CD8-positive, alpha-beta memory T cell (primary cell): ENCODE measurements at places on chromosomes 16 and 17. TPM values are rescaled to one million over a fixed set of nuclear protein-coding genes. Genes with fewer than 3 reads are reported as not detected.

- no peak overlapping the region for H3K27ac ChIP-seq
- no peaks in the 10 kb centered on the region for H3K27me3 ChIP-seq
- DNase-seq: no peak
- no peak overlapping the region for H3K4me3 ChIP-seq
- H3K36me3 ChIP-seq: no peaks in the 10 kb centered on the region
Observed at GRCh38 chr16:76614269-76614668, 337.1 kb downstream of the CNTNAP4 start.

- H3K27ac ChIP-seq: no peak overlapping the region
- peaks cover 5% of the 10 kb centered on the region for H3K36me3 ChIP-seq
- H3K4me1 ChIP-seq: no peaks in the 10 kb centered on the region
- no peaks in the 10 kb centered on the region for H3K27me3 ChIP-seq
Observed at GRCh38 chr16:68252383-68252782, 7.2 kb downstream of the PLA2G15 start.

- H3K36me3 ChIP-seq: no peaks in the 10 kb centered on the region
- DNase-seq: no peak
- no peaks in the 10 kb centered on the region for H3K27me3 ChIP-seq
- H3K27ac ChIP-seq: no peak overlapping the region
- no peaks in the 10 kb centered on the region for H3K4me1 ChIP-seq
- H3K4me3 ChIP-seq: no peak overlapping the region
Observed at GRCh38 chr17:62787366-62787765, 20.7 kb downstream of the MARCHF10 start.

GRCh38 chr16:85746460-85747215, 4.3 kb downstream of the C16orf74 start:
- H3K4me3 ChIP-seq: no peak overlapping the region
- no peak overlapping the region for H3K27ac ChIP-seq
- no peaks in the 10 kb centered on the region for H3K36me3 ChIP-seq
- DNase-seq: no peak
- no peaks in the 10 kb centered on the region for H3K4me1 ChIP-seq

DNA sequence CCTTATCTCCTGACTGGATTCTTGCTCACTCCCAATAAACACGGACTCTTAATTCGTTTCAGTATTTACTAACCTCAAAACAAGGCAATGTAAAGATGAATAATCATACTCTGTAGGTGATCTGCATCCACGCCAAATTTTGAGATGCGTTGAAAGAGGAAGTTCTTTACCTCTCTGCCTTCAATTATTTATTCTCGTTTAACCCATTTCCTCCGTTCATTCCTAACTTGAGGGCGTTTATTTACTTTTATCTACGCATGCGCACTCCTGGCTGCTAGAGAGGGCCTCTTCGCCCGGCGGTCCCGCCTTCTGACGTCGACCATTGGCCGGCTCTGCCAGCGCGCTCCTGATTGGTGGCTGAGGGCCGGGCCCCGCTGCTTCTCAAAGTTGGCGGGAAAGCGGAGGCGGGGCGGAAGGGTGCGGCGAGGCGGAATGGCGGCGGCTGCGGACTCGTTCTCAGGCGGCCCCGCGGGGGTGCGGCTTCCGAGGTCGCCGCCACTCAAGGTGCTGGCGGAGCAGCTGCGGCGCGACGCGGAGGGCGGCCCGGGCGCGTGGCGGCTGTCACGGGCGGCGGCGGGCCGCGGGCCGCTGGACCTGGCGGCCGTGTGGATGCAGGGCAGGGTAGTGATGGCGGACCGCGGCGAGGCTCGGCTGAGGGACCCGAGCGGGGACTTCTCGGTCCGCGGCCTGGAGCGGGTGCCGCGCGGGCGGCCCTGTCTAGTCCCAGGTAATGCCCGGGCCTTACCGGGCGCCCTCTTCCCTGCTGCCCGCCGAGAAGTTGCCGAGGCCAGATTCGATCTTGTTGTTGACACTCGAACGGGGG, at the start of gene RMI2:
Gene RMI2 (plus strand): TSS at position 420 of the 823 bp plus-strand sequence. CDS start 13 bp downstream, at position 433.
- no peak within 1 kb of the TSS for H3K27ac ChIP-seq
- peak within 1 kb of the TSS; percentile 76 for H3K4me3 ChIP-seq
- H3K27me3 ChIP-seq: no peaks in the 10 kb centered on the region
- H3K36me3 ChIP-seq: no peaks in the 10 kb centered on the region
- peak; percentile 93 for DNase-seq

- no peaks in the 10 kb centered on the region for H3K27me3 ChIP-seq
- H3K27ac ChIP-seq: no peak overlapping the region
- H3K4me1 ChIP-seq: no peaks in the 10 kb centered on the region
- no peak overlapping the region for H3K4me3 ChIP-seq
- H3K36me3 ChIP-seq: peaks cover 56% of the 10 kb centered on the region
Observed at GRCh38 chr17:77210331-77210730, 69.6 kb downstream of the SEC14L1 start.

DNA sequence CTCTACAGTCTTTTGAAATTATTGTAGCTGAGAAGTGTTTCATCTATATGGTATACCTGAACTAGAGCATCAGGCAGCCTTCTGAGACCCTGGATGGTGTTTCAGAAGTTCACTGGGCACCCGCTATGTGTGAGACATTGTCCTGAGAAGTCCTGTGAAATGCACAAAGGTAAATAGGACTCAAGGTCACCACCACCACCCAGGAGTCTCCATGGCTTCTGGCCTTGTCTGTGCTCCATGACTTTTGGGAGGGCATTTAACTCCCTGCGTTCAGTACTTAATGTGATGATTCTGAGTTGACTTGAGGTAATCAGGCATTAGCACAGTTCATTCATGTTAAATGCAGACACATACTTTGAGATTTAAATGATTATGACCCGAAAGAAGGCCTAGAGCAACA, 1.1 kb downstream of the MLYCD start:
- DNase-seq: no peak
- peak overlapping the region; percentile 62 for H3K4me3 ChIP-seq
- H3K27ac ChIP-seq: no peak overlapping the region
- H3K36me3 ChIP-seq: no peaks in the 10 kb centered on the region

DNA sequence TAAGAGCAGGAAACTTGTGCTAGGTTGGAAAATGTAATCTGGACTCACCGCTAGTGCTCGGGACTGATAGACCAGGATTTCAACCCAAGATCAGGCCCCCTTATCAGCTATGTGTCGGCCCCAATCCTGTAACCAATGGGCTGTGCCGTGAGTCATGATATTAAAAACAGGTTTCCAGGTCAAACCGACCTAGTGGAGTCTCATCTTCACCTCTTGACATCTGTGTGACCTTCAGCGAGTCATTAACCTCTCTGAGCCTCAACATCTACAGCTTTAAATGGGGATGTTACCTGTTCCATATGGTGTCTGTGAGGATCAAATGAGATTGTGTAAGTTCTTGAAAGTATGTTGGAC, 512 bp downstream of the PMM2 start:
- DNase-seq: no peak
- H3K36me3 ChIP-seq: peaks cover 12% of the 10 kb centered on the region
- peak overlapping the region; percentile 87 for H3K27ac ChIP-seq
- peak overlapping the region; percentile 90 for H3K4me3 ChIP-seq
- no peaks in the 10 kb centered on the region for H3K27me3 ChIP-seq

DNA sequence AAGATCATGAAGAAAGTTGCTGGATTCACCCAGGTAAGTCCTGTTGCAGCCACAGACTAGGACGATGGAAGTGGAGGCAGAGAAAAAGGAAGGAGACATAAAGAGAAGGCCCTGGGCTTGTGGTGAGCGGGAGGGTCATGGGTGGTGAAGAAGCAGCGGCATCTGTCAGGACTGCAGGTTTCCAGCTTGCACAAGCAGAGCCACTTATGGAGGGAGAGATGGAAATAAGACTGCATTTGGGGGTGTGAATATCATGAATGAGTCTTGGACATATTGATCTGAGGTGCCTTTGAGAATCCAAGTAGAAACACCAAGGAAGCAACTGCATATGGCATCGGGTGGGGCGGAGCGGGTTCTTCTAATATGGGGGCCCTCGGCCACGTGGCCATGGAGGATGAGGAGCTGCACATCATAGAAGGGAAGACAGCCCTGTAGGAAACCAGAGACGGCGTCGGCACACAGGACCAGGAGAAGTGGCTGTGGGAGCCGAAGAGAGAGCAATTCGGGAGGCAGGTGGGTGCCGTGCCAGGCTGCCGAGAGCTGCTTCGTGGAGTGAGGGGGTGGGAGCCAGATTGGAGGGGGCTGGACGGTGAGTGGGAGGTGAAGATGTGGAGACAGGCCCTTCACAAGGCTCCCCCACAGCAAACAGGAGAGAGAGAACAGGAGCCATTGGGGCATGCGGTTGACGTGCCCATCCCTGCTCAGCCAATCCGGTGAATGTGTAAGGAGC, 243.5 kb downstream of the GSG1L start:
- H3K4me1 ChIP-seq: no peaks in the 10 kb centered on the region
- H3K27ac ChIP-seq: no peak overlapping the region
- DNase-seq: no peak
- no peak overlapping the region for H3K4me3 ChIP-seq
- no peaks in the 10 kb centered on the region for H3K27me3 ChIP-seq

DNA sequence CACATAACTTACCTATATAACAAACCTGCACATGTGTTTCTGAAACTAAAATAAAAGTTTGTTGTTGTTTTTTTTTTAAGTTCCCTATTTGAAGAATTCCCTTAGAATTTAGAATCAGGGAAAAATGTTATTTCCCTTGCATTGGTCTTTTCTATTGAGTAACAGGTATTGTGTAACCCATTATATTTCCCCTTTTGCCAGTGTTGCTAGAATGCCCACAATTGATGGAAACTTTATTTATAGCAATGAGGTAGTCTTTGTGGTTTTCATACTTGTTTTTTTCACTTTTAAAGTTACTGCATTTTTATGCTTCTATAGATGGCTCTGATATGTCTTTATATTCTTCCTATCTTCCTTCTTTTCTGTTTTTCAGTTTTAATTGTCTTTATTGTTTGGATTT, 3.9 kb downstream of the NLRP1 start:
- H3K4me3 ChIP-seq: no peak overlapping the region
- peaks cover 27% of the 10 kb centered on the region for H3K36me3 ChIP-seq
- no peaks in the 10 kb centered on the region for H3K27me3 ChIP-seq
- no peak for DNase-seq
- H3K4me1 ChIP-seq: peaks cover 46% of the 10 kb centered on the region

DNA sequence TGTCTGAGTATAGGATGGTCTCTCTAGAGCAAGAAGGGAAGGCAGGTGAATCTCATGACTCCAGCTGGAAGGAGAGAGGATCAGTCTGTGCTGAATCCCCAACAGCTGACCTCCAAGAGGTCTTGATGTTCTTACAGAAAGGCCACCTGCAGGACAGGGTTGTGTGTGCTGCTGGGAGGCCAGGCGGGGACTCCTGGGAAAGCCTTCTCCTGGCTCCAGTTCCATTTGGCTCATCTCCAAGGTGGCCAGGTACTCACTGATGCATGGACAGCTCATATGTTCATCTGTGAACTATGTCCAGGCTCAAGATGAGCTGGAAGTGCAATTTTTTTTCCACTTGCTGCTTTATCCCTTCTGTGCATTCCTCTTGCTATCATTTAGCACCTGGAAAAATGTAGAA, 730.2 kb upstream of the RBFOX1 start:
- DNase-seq: no peak
- H3K4me1 ChIP-seq: no peaks in the 10 kb centered on the region
- H3K27ac ChIP-seq: no peak overlapping the region
- no peak overlapping the region for H3K4me3 ChIP-seq

DNA sequence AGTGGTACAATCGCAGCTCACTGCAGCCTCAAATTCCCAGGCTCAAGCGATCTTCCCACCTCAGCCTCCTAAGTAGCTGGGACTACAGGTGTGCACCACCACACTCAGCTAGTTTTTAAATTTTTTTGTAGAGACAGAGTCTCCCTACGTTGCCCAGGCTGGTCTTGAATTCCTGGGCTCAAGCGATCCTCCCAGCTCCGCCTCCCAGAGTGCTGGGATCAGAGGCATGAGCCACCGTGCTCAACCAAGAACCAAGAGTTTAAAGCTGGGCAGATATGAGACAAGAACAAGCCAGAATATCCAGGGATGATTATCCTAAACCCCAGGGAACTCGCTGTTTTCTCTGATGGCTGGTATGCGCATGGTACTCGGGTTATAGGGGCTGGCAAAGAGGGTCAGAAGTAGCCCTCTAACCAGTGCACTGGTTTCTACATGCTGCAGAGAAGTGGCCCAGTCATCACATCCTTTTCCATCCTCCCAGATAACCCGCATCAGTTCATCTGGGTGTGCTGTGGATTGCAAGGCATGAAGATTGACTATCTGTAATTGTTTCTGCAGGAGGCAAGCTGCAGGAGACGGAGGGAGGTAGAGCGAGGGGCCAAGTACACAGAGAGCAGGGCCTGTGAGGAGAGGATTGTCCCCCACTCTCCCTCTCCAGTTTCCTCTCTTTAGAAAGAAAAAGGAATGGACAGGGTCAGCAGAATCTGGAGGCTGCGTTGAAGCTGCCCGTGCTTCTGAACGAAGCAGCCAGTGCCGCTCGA, 33.6 kb upstream of the TOB1 start:
- H3K27ac ChIP-seq: no peak overlapping the region
- H3K4me3 ChIP-seq: no peak overlapping the region
- DNase-seq: no peak
- H3K4me1 ChIP-seq: peaks cover 18% of the 10 kb centered on the region
- H3K36me3 ChIP-seq: no peaks in the 10 kb centered on the region

GRCh38 chr17:16352667-16353316, 477 bp downstream of the CENPV start:
- H3K4me1 ChIP-seq: peaks cover 13% of the 10 kb centered on the region
- H3K4me3 ChIP-seq: peak overlapping the region; percentile 69
- H3K27me3 ChIP-seq: no peaks in the 10 kb centered on the region
- no peaks in the 10 kb centered on the region for H3K36me3 ChIP-seq
- peak overlapping the region; percentile 20 for H3K27ac ChIP-seq

- DNase-seq: no peak
- no peaks in the 10 kb centered on the region for H3K36me3 ChIP-seq
- no peaks in the 10 kb centered on the region for H3K27me3 ChIP-seq
- no peaks in the 10 kb centered on the region for H3K4me1 ChIP-seq
- H3K4me3 ChIP-seq: no peak overlapping the region
- no peak overlapping the region for H3K27ac ChIP-seq
Observed at GRCh38 chr16:86585821-86586611, 7.7 kb downstream of the FOXL1 start.

DNA sequence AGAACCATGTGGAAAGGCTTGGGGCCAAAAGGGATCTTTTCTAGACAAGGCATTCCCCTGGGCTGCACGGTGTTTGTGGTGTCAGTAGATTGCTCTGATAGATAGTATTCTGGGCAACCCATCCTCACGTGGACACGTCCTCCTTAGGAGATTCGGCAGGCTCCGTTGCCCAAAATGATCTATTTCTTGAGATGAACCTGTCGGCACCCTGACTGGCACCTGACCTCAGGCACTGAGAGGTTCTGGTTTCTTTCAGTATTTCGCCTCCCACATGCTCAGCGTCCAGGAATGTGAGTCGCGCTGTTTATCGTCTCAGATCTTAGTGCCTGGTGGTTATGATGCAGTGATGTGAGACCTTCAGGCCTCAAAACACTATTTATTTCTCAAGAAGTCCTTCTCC, 89.7 kb downstream of the MARCHF10 start:
- H3K27me3 ChIP-seq: no peaks in the 10 kb centered on the region
- H3K4me1 ChIP-seq: no peaks in the 10 kb centered on the region
- H3K4me3 ChIP-seq: no peak overlapping the region
- H3K27ac ChIP-seq: no peak overlapping the region
- no peaks in the 10 kb centered on the region for H3K36me3 ChIP-seq

GRCh38 chr17:68511254-68511670, 968 bp upstream of the PRKAR1A start:
- peak overlapping the region; percentile 99 for H3K27ac ChIP-seq
- DNase-seq: no peak
- H3K4me1 ChIP-seq: peaks cover 30% of the 10 kb centered on the region
- no peaks in the 10 kb centered on the region for H3K27me3 ChIP-seq
- H3K4me3 ChIP-seq: peak overlapping the region; percentile 68
- H3K36me3 ChIP-seq: no peaks in the 10 kb centered on the region

TM4SF5 gene
- polyA plus RNA-seq: not detected

MYH11 gene
- polyA plus RNA-seq: 1.1 TPM

MEOX1 gene
- 5.4 TPM for polyA plus RNA-seq

ALOX15B gene
- polyA plus RNA-seq: not detected

KRT36 gene
- not detected for polyA plus RNA-seq
